ENCODE measurements at places on chromosomes 1 and 21. TPM values are rescaled to one million over a fixed set of nuclear protein-coding genes. Genes with fewer than 3 reads are reported as not detected.
A peak's percentile ranks its signal among the peaks of the same experiment; 100 is the strongest.

Gene RGSL1
- not detected for total RNA-seq

- H3K4me3 ChIP-seq = no peak overlapping the region
- no peak for DNase-seq
- no peaks in the 10 kb centered on the region for H3K27me3 ChIP-seq
- no peaks in the 10 kb centered on the region for H3K36me3 ChIP-seq
- no peaks in the 10 kb centered on the region for H3K4me1 ChIP-seq
Observed at GRCh38 chr1:228554107-228554506, 66.9 kb downstream of the RNF187 start.

- no peaks in the 10 kb centered on the region for H3K27me3 ChIP-seq
- no peak overlapping the region for H3K4me3 ChIP-seq
- no peaks in the 10 kb centered on the region for H3K36me3 ChIP-seq
- no peaks in the 10 kb centered on the region for H3K4me1 ChIP-seq
- H3K27ac ChIP-seq = no peak overlapping the region
Observed at GRCh38 chr1:218702775-218703174, 357.6 kb downstream of the TGFB2 start.

DNA sequence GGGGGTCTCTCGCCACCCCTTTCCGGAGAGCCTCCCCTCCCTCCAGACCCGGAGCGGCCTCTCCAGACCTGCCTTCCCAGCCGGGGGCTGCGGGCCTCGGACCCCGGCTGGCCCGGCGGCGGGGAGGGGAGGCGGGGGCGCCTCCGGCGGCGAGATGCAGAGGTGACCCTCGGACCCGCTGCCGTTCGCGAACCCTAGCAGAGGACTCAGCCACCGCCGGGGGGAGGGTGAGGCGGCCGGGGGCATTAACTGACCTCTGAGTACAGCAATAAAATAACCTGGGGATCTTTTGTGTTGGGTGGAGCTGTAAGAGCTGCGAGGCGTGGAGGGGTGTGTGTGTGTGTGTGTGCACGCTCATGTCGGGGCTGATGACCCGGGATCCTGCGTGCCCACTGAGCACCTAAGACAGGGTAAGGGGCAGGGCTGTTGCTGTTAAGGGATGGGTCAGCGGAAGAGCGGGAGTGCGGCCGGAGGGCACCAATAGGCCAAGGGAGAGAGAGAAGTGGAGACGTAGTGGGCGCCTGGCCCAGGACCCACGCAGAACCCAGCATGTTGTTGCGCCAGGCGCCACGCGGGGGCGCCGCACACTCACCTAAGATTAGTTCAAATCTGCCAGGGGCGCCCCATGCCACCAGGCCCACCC is 6.3 kb downstream of the HAPLN2 start:
- H3K36me3 ChIP-seq = no peaks in the 10 kb centered on the region
- peak; percentile 65 for DNase-seq
- H3K4me1 ChIP-seq = peaks cover 7% of the 10 kb centered on the region
- H3K27me3 ChIP-seq = peaks cover 40% of the 10 kb centered on the region

Gene VHLL
- not detected for total RNA-seq

DNA sequence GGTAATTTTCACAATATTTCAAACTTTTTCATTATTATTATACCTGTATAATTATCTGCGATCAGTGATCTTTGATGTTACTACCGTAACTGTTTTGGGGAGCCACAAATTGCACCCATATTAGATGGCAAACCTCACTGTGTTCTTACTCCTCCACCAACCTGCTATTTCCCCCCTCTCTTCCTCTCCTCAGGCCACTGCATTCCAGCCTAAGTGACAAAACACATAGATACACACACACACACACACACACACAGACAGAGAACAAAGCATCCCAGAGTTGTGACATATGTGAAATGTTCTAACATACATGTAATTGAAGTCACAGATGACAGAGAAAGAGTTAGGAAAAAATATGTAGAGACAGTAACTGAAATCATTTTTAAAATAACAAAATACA is 18.5 kb downstream of the COP1 start:
- H3K36me3 ChIP-seq = peaks cover 17% of the 10 kb centered on the region
- DNase-seq = no peak
- H3K4me3 ChIP-seq = no peak overlapping the region
- peaks cover 70% of the 10 kb centered on the region for H3K4me1 ChIP-seq
- no peak overlapping the region for H3K27ac ChIP-seq
- H3K27me3 ChIP-seq = no peaks in the 10 kb centered on the region

GRCh38 chr1:67159233-67159632 is 7.0 kb upstream of the IL23R start:
- H3K27me3 ChIP-seq = no peaks in the 10 kb centered on the region
- peak; percentile 74 for DNase-seq
- H3K4me1 ChIP-seq = peaks cover 42% of the 10 kb centered on the region
- H3K4me3 ChIP-seq = peak overlapping the region; percentile 23

GRCh38 chr1:105416261-105416660 is 1640.2 kb upstream of the PRMT6 start:
- H3K27ac ChIP-seq = no peak overlapping the region
- no peak overlapping the region for H3K4me3 ChIP-seq
- no peaks in the 10 kb centered on the region for H3K4me1 ChIP-seq

Gene TEDDM1
- not detected for total RNA-seq

DNA sequence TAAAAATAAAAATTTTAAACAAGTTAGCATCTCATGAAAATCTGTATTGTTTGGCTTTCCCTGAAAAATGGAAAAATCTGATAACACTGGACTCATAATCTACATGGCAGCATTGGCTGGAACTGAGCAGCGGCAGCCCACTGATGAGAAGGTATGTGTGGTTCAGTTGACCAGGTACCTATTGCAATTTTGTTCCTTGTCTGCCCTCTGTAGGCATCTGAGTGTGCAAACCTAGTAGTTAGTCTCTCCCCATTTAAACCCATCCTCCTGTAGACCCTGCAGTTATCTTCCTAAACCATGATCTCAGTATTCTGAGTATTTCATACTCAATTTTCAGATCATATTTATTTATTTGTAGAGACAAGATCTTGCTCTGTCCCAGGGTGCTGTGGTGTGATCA is 59.4 kb upstream of the SERBP1 start:
- H3K4me3 ChIP-seq = no peak overlapping the region
- no peak overlapping the region for H3K27ac ChIP-seq
- no peaks in the 10 kb centered on the region for H3K27me3 ChIP-seq
- peak; percentile 40 for DNase-seq
- no peaks in the 10 kb centered on the region for H3K36me3 ChIP-seq

Gene AMPD1
- total RNA-seq = not detected

- no peak overlapping the region for H3K27ac ChIP-seq
- no peak for DNase-seq
- H3K36me3 ChIP-seq = peaks cover 14% of the 10 kb centered on the region
- no peaks in the 10 kb centered on the region for H3K27me3 ChIP-seq
- H3K4me1 ChIP-seq = no peaks in the 10 kb centered on the region
- H3K4me3 ChIP-seq = no peak overlapping the region
Observed at GRCh38 chr1:174900317-174900716, 99.4 kb upstream of the CACYBP start.

Gene TRABD2B
- total RNA-seq = not detected

GRCh38 chr1:31798433-31799195 is 17.2 kb downstream of the SPOCD1 start:
- H3K36me3 ChIP-seq = no peaks in the 10 kb centered on the region
- H3K27me3 ChIP-seq = no peaks in the 10 kb centered on the region
- H3K4me3 ChIP-seq = no peak overlapping the region
- H3K27ac ChIP-seq = no peak overlapping the region
- peaks cover 14% of the 10 kb centered on the region for H3K4me1 ChIP-seq
- peak; percentile 56 for DNase-seq

Gene LMX1A
- total RNA-seq = not detected

GRCh38 chr1:112633628-112634027 is 14.0 kb downstream of the CAPZA1 start:
- peaks cover 35% of the 10 kb centered on the region for H3K36me3 ChIP-seq
- no peak for DNase-seq
- H3K4me3 ChIP-seq = no peak overlapping the region
- no peak overlapping the region for H3K27ac ChIP-seq
- H3K4me1 ChIP-seq = peaks cover 72% of the 10 kb centered on the region
- no peaks in the 10 kb centered on the region for H3K27me3 ChIP-seq

Gene NEK2
- 60.8 TPM for total RNA-seq

GRCh38 chr1:162666006-162666645 is 33.9 kb downstream of the DDR2 start:
- peaks cover 2% of the 10 kb centered on the region for H3K27me3 ChIP-seq

GRCh38 chr21:37263827-37264600 is 3.1 kb downstream of the VPS26C start:
- no peak for DNase-seq
- no peak overlapping the region for H3K4me3 ChIP-seq
- H3K27ac ChIP-seq = no peak overlapping the region
- H3K4me1 ChIP-seq = peaks cover 40% of the 10 kb centered on the region
- H3K27me3 ChIP-seq = no peaks in the 10 kb centered on the region

DNA sequence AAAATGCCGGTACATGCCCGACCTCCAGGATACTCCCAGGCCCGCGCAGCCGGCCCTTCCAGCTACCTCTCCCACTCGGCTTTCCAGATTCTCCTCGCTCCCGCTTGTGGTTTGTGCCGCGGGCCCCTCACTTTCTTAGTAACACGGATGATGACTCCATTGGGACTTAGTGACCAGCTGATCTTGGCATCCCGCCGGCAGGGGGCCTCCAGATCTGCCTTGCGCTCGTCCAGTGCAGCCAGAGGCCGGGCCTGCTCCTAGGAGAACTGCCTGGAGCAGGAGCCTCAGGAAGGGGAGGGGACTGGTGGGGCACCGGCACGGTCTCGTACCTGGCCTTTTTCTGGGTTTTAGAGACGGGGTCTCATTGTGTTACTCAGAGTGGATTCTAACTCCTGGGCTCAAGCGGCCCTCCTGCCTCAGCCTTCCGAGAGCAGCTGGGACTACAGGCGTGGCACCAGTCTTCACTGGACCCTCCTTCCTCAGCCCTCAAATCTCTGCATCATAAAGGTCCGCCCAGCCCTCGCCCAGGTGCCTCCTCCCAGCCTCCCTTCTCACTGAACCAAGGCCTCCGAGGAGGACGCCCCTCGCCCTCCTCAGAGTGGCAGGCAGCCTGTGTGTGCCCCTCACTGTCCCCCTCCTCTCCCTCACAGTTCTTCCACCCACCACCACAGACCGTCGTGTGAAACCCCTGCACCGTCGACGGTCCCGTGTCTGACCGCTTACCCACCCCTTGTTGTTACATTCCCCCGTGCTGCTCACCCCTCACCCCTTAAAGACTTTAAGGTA is 78.6 kb downstream of the SLC25A24 start:
- no peak overlapping the region for H3K4me3 ChIP-seq
- no peak for DNase-seq
- peaks cover 9% of the 10 kb centered on the region for H3K4me1 ChIP-seq
- no peaks in the 10 kb centered on the region for H3K36me3 ChIP-seq
- no peak overlapping the region for H3K27ac ChIP-seq

DNA sequence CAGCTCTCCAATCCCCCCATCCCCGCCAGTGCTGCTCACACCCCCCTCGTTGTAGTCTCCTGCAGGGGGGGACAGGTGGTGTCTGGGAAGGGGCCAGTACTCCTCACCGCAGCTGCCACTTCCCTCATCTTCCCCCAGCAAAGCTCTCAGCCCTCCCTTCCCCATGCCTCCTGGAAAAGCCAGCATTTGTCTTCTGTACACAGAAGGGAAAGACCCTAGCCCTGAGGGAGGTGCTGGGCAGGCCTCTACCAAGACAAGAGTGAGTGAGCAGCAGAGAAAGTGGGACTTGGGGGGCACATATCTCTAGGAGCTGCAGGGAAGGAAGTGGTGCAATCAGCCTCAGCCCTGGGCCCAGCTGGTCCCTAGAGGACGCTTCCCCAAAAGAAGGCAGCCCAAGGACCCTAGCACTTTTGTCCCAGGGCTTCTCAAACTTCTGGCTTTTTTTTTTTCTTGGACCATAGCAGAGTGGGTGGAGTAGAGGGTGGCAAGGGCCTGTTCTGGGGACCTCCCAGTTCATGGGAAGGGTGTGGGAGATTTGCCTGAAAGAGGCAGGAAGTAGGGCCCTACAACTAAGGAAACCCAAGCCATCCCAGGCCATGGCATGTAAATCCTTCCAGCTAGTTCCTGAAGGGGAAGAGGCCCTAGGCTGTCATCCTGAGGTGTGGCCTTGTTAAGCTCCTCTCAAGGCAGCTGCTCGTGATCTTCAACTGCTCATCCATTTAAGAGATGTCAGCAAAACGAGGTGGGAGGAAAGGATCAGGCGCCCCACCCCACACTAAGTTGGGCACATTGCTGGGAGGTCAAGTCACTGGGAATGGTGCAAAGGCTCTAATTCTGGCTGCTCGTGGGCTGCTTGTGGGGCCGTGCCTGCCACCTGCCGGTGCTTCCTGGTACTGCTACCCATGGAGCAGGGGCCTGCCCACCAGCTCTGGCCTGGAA is 12.6 kb downstream of the ZC3H12A start:
- peak overlapping the region; percentile 48 for H3K27ac ChIP-seq

DNA sequence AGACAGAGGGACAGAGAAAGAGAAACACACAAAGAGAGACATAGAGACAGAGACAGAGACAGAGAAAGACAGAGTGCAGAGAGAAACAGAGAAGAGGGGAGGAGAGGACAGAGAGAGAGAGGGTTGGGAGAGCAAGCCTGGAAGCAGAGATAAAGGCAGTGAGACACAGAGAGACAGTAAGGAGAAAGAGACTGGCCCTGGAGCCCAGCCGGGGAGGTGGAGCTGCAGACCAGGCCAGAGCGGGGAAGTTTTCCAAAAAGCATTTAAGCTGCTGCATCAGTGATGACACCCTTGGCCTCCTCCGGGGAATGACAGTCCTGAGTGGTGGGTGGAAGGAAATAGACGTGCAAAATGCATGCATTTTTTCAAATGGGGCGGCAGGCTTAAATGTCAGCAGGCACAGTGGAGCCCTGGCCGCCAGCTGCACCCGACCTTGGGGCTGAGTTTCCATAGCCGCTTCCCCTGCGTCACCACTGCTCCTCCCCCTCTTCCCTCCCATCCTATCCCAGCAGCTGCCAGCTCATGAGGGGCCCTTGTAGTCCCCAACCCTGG is 95.4 kb upstream of the KLHDC7A start:
- DNase-seq = no peak
- peaks cover 11% of the 10 kb centered on the region for H3K27me3 ChIP-seq
- no peak overlapping the region for H3K27ac ChIP-seq
- H3K4me3 ChIP-seq = no peak overlapping the region

GRCh38 chr1:77316966-77317365 is 35.1 kb downstream of the AK5 start:
- no peak for DNase-seq
- no peak overlapping the region for H3K4me3 ChIP-seq
- peaks cover 28% of the 10 kb centered on the region for H3K4me1 ChIP-seq

DNA sequence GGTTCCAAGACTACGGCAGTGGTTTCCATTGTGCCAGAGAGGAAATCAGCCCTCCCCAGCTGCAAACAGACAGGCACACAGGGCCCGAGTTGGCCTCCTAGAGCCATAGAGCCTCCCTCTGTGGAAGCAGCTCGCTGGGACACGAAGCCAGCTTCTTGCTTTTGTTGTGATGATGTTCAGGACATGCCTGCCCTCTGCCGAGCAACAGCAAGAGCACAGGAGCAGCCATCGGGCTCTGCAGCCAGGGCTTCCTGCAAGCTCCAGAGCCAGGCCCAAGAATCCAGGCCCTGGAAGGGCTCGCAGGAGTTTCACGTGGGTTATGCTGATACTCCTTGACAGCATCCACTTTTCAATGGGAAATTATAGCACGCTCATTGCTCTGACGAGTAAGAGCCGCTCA is 18.5 kb downstream of the NPHP4 start:
- DNase-seq = no peak
- peaks cover 8% of the 10 kb centered on the region for H3K36me3 ChIP-seq
- no peak overlapping the region for H3K4me3 ChIP-seq
- H3K27ac ChIP-seq = no peak overlapping the region
